ENCODE measurements at places on chromosomes 1 and 21.

DNA sequence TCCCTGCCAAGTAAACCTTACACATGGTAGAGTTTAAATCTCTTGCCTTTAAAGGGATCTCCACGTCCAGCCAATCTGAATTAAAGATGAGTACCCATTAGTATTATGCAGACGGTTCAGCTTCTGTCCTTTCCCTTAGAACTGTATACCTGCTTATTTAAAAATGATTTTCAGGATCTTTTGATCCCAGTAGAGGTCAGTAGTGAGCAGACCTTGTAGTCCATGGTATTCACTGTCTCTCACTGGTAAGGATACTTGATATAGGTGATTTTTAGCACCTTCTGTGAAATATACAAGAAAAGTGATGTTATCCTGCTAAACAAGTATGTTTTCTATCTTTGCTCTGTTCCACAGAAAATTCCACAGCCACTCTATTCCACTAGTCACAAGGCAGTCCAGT lies 1211.6 kb upstream of the ADGRL4 start:
- DNase-seq, result no peak

GRCh38 chr1:236522937-236523703 lies 662 bp upstream of the LGALS8 start:
- no peak for DNase-seq

GRCh38 chr1:33094971-33095604 lies 14.1 kb downstream of the AZIN2 start:
- DNase-seq, result no peak

DNA sequence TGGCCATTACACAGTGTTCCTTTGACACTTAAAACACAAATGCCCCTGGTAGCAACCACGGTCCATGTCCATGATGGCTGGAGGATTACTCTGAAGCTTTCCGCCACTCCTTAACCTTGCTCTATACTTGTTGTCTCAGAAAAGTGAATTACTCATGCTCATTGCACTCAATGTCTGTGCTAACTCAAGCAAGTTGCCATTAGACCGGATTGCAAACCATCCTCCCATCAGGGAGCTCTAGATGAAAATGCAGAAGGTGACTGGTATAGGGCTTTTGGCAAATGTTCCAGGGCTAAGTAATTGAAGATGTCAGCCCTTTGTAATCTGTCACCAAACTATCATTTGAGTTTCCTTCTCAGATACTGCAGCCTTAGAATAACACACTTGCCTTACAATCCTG lies 1288.3 kb upstream of the B3GALT2 start:
- no peak for DNase-seq

- DNase-seq, result no peak
Observed at GRCh38 chr1:65238010-65238409, 71.3 kb upstream of the DNAJC6 start.

- no peak for DNase-seq
Observed at GRCh38 chr1:197247465-197247864, 20.6 kb upstream of the CRB1 start.

All from suprapubic skin (tissue), 4 donors.